ENCODE measurements at places on chromosomes 7 and 10.

GRCh38 chr7:99860281-99861127 lies 16.3 kb downstream of the OR2AE1 start:
- no peak for DNase-seq

GRCh38 chr7:110017405-110017804 lies 1073.5 kb upstream of the LRRN3 start:
- DNase-seq, result no peak

- no peak for DNase-seq
These were observed 10.9 kb upstream of the TAS2R39 start for GRCh38 chr7:143172354-143172753.

DNA sequence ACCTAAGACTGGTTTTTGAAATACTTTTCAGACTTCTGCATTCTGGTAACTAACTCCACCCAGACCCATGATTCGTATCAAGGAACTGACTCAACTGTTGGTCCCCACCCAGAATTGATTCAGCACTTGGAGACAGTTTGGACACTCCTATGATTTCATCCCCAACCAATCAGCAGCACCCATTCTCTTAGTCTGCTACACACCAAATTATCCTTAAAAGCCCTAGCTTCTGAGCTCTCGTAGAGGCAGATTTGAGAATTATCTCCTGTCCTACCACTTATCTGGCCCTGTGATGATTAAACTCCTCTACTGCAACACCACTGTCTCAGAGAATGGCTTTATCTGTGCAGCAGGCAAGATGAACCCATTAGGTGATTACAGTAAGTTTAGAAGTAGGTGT lies 7.7 kb upstream of the GSTO1 start:
- no peak for DNase-seq

- no peak for DNase-seq
These were observed 215.0 kb downstream of the GLI3 start for GRCh38 chr7:42022056-42022455.

DNA sequence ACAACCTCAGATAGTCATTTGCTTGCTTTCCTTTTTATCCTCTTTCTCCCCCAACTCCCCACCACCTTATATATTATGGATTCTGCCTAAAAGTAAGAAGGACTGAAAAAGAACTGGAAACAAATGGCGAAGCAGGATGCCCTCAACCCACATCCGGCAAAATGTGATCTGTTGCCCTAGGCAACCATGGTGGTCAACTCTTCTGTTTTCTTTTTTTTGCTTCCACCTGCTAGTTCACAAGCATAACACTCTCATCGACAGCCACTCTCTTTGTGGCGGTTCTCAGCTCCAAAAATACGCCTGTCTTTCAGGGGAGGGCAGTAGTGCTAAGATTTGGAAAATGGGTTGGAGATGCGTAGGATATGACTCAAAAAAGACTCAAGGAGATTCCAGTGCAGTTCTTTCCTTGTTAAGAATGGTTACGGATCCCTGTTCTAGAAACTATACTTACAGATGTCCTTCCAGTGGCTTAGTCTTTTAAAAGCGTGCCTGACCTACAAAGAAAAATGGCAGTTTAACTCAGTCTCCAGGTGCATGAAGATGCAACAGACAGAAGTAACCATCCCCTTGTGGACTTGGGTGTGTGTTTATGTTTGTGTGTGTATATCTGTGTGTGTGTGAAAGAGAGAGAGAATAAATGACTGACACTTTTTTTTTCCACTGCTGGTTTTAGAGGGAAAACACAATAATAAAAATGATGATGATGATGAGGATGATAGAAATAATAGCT lies 10.7 kb downstream of the APBB1IP start:
- no peak for DNase-seq

DNA sequence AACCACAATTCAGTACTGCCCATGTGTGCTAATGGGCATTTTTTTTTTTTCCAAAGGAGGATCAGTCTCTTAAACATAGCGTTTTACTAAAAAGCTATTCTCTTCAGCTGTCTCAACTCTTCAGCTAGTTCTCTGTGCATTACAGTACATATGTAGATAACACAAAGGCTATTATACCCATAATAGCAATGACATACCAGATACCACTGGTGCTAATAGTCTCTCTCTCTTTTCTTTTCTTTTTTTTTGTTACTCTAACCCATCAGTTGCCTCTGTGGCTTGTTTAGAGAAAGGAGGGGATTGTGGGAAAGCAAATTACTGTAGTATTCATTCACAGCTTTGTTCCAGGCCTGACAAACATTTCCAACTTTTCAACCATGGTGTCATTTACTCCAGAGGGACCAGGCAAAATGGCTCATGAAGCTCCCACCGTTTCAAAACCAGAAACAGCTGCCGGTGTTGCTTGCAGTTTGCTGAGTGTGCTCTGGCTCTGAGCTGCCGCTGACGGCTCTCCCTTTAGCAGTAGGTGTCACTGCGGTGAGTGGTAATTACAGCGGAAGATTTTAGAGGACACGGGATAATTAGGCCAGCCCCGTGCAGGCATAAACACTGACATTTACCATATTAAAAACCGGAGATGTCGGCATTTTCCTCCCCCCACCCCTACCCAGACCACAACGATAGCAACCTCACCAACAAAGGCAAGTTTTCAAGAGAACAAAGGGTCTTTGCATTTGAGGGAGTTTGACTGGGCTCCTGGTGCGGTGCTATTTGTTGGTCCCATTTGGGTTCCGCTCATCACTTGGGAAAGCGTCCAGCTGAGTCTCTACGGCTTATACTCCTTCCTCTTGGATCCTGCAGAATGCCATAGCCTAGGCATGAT lies 1005.5 kb downstream of the KCNMA1 start:
- peak; percentile 16 for DNase-seq
